Activated CD4-positive, alpha-beta T cell treated with anti-CD3 and anti-CD28 coated beads for 36 hours (primary cell): ENCODE measurements at places on chromosomes 7 and 10. TPM values are rescaled to one million over a fixed set of nuclear protein-coding genes. Genes with fewer than 3 reads are reported as not detected.

Gene MPLKIP
- total RNA-seq: 35.2 TPM

Gene CPA2
- total RNA-seq: not detected

Gene C10orf90
- total RNA-seq: not detected

Gene TRIM50
- not detected for total RNA-seq

Gene ASB15
- not detected for total RNA-seq

Gene FGL2
- 0.16 TPM for total RNA-seq

Gene ZNF800
- total RNA-seq: 27.5 TPM

Gene SAP25
- total RNA-seq: 9.9 TPM

Gene KNDC1
- total RNA-seq: not detected

Gene TMEM270
- not detected for total RNA-seq

GRCh38 chr10:102527546-102527945 is 23.8 kb downstream of the SUFU start:
- peaks cover 8% of the 10 kb centered on the region for H3K4me1 ChIP-seq
- peaks cover 7% of the 10 kb centered on the region for H3K36me3 ChIP-seq
- no peak overlapping the region for H3K27ac ChIP-seq
- no peak for DNase-seq

GRCh38 chr10:28984431-28984830 is 304.4 kb upstream of the LYZL1 start:
- H3K27me3 ChIP-seq: peaks cover 4% of the 10 kb centered on the region
- H3K36me3 ChIP-seq: no peaks in the 10 kb centered on the region
- H3K4me3 ChIP-seq: no peak overlapping the region
- DNase-seq: peak; percentile 16
- H3K4me1 ChIP-seq: no peaks in the 10 kb centered on the region
- H3K27ac ChIP-seq: no peak overlapping the region

- peaks cover 43% of the 10 kb centered on the region for H3K4me1 ChIP-seq
- H3K27me3 ChIP-seq: no peaks in the 10 kb centered on the region
- no peak for DNase-seq
Measured at GRCh38 chr10:75117995-75118394, 6.5 kb downstream of the SAMD8 start.

DNA sequence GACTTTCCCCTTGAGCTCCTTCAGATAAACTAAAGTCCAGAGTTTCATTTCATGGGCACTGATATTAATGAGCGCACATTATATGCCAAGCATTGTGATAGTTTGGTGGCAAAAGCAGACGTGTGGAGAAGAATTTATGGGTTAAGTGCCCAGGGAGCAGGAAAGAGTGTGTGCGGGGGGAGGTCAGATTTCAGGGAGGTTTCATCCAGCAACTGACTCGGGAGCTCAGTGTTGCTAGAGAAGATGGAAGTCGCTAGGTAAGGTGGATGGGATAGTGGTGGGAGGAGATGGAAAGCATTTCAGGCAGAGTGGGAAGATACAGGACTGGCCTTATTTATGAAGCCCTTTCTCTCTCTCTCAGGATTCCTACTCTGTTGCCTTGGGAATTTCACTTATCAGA is 223.0 kb downstream of the SNX10 start:
- H3K4me1 ChIP-seq: no peaks in the 10 kb centered on the region
- no peaks in the 10 kb centered on the region for H3K36me3 ChIP-seq
- H3K27ac ChIP-seq: no peak overlapping the region
- DNase-seq: no peak
- H3K4me3 ChIP-seq: no peak overlapping the region

- H3K4me1 ChIP-seq: no peaks in the 10 kb centered on the region
- no peak overlapping the region for H3K4me3 ChIP-seq
- DNase-seq: no peak
- H3K27ac ChIP-seq: no peak overlapping the region
- H3K36me3 ChIP-seq: no peaks in the 10 kb centered on the region
- H3K27me3 ChIP-seq: peaks cover 19% of the 10 kb centered on the region
Measured at GRCh38 chr7:104089612-104090011, 100.2 kb upstream of the RELN start.

DNA sequence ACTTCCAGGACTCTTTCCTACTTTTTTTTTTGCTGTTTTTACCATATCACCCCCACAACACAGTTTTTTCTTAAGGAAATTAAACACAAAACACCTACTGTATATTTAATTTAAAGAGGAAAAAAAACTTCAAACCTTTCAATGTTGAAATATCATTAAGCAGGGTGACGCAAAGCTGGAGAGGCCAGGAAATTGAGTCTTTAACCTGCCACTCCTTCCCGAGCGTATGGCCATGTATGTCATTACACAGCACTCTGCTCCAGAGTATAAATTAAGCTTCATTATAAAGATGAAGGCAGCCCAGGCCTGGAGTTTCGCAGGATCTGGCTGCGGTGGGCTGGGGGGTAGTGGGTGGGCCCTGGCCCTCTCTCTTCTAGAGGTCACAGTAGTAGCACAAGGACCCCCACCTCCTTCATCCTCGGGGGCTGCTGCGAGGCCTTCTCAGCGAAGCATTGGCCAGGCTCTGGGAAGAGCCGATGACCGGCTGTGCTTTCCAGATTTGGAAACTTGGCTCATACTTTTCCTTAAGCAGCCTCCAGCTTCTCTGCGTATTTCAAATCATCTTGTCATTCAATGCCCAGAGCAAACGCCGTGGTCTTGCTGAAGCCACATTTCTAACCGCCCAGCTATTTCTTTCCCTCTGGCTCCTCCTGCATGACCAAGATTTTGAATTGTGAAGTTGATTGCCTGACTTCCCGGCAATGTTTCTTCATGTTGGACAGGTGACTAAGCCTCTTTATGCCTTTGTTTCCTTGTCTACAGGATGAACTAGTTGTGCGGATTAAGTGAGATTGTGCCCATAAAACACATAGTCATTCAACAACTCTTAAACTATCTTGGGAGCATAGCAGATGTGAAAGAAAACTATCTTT is 765.1 kb downstream of the SUGCT start:
- H3K4me3 ChIP-seq: no peak overlapping the region
- H3K36me3 ChIP-seq: no peaks in the 10 kb centered on the region
- no peaks in the 10 kb centered on the region for H3K27me3 ChIP-seq
- no peak for DNase-seq

GRCh38 chr10:120342115-120342714 is 114.8 kb upstream of the PLPP4 start:
- no peak overlapping the region for H3K4me3 ChIP-seq
- H3K27me3 ChIP-seq: peaks cover 10% of the 10 kb centered on the region
- H3K4me1 ChIP-seq: no peaks in the 10 kb centered on the region

- H3K27me3 ChIP-seq: no peaks in the 10 kb centered on the region
- H3K36me3 ChIP-seq: peaks cover 23% of the 10 kb centered on the region
- H3K4me3 ChIP-seq: no peak overlapping the region
Measured at GRCh38 chr10:35564341-35564968, 40.7 kb upstream of the GJD4 start.

DNA sequence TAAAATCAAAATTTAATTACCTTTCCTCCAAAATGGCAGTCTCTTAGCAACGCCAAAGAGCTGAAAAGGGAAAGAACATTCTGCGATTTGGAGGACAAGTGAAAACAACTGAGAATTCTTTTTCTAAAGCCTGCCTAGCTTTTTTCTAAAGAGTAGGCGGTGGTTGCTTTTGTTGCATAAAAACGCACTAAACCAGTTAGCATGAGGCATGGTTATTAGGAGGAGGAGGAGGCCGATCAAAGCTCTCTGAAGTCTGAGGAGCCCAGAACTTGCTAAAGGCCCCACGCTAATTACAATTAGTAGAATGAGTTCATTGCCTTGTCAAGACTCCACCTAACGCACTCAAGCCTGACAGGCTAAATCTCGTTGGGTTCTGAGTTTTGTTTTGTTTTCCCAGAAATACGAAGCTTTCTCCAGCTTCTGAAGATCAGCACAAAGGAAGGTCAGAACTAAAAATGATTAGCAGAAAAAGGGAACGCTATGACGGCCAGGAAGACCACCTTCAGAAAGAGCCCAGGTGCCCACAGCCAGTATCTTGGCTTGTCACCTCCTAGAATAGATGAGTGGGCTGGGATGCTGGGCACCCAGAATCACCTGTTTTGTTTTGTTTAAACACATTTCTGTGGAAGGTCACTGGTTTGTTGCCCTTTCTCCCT is 72.0 kb downstream of the FGFR2 start:
- no peak for DNase-seq
- peaks cover 3% of the 10 kb centered on the region for H3K27me3 ChIP-seq
- no peak overlapping the region for H3K27ac ChIP-seq
- no peak overlapping the region for H3K4me3 ChIP-seq

DNA sequence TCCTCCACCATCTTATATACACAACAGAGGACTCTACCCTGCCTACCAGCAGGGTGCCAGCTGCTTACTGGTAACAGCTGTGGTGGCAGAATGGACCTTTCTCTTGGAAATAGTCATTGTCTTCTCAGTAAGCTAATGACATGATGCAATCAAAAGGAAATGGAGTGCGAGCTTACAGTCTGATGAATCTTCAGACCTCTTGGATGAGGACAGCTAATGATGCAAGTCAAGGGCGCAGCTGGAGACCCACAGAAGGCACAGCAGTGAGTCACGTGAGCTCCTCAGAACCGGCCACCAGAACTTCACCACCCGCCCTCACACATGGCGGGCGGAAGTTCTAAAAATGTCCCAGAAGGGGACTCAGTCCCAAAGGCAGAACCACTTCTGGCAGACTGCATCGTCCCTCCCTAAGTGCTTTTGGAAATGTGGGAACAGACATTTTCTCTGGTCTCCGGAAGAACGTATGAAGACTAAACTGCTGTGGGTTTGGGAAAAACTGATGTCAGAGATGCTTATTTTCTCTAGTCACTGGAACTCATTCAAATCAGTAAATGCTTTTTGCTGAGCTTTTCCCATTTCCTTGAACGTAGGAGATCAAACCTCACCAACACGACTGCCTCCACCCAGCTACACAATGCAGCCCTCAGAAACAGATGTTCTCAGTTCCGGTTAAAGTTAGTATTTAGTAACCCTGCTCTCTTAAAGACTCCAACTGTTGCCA is 96.4 kb downstream of the FAS start:
- H3K27ac ChIP-seq: peak overlapping the region; percentile 78
- H3K4me1 ChIP-seq: peaks cover 11% of the 10 kb centered on the region
- DNase-seq: peak; percentile 53
- no peaks in the 10 kb centered on the region for H3K36me3 ChIP-seq

- H3K27ac ChIP-seq: no peak overlapping the region
- H3K36me3 ChIP-seq: no peaks in the 10 kb centered on the region
- no peak for DNase-seq
- no peaks in the 10 kb centered on the region for H3K4me1 ChIP-seq
Measured at GRCh38 chr7:55325371-55325792, 39.8 kb upstream of the LANCL2 start.

DNA sequence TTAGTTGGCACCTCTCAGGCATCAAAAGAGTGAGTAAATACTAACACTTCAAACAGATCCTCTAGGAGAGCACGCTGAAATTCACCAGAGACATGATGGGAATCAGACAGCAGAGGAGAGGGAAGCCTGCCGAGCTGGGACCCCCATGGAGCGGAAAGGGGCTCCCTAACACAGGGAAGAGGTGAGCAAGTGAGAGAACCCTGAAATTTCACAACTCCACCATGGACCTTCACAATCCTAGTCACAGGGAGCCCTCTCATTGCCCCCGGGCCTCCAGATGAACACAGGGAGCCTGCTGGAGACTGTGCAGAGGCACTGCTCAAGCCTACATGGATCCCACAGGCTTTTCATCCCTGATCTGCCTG is 59.2 kb upstream of the ANTXRL start:
- H3K27ac ChIP-seq: no peak overlapping the region
- H3K27me3 ChIP-seq: no peaks in the 10 kb centered on the region
- peaks cover 4% of the 10 kb centered on the region for H3K4me1 ChIP-seq
- H3K36me3 ChIP-seq: peaks cover 20% of the 10 kb centered on the region
- H3K4me3 ChIP-seq: no peak overlapping the region

GRCh38 chr10:7756360-7756992 is 31.3 kb downstream of the KIN start:
- H3K36me3 ChIP-seq: peaks cover 46% of the 10 kb centered on the region
- no peaks in the 10 kb centered on the region for H3K4me1 ChIP-seq

DNA sequence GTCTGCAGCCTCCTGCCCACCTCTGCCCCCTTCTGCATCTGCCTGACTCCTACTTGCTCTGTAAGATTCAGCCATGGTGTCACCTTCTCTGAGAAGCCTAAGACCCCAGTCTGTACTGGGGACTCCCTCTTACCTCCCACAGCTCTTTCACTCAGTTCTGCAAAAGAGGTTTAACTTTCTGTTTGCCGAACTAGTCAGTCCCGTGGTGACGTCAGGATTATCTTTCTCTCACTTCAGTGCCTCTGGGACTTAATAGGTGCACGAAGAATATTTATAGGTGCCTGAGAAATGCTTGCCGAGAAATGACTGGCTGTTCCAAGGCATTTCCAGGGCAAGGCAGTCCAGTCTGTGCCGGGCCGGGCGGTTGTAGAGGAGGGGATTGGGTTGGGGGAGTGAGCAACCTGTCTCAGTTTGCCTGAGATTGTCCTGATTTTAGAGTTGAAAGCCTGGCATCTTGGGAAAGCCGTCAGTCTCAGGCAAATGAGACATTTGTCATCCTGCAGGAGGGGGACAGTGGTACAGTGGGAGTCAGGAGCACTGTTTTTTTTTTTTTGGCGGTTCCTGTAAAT is 227.5 kb upstream of the NPVF start:
- H3K4me1 ChIP-seq: no peaks in the 10 kb centered on the region
- H3K27ac ChIP-seq: no peak overlapping the region

- peaks cover 3% of the 10 kb centered on the region for H3K4me1 ChIP-seq
- peaks cover 11% of the 10 kb centered on the region for H3K27me3 ChIP-seq
- H3K36me3 ChIP-seq: no peaks in the 10 kb centered on the region
- no peak overlapping the region for H3K27ac ChIP-seq
- DNase-seq: peak; percentile 33
- no peak overlapping the region for H3K4me3 ChIP-seq
Measured at GRCh38 chr10:103781329-103782061, 73.9 kb downstream of the SH3PXD2A start.
